ENCODE measurements at places on chromosomes 13 and 19.

- no peak for DNase-seq
Measured at GRCh38 chr13:112153364-112153763, 86.4 kb downstream of the SOX1 start.

GRCh38 chr13:61414686-61415057 lies 977 bp downstream of the PCDH20 start:
- DNase-seq: no peak

GRCh38 chr13:105634059-105634458 lies 901.4 kb downstream of the EFNB2 start:
- DNase-seq: no peak

DNA sequence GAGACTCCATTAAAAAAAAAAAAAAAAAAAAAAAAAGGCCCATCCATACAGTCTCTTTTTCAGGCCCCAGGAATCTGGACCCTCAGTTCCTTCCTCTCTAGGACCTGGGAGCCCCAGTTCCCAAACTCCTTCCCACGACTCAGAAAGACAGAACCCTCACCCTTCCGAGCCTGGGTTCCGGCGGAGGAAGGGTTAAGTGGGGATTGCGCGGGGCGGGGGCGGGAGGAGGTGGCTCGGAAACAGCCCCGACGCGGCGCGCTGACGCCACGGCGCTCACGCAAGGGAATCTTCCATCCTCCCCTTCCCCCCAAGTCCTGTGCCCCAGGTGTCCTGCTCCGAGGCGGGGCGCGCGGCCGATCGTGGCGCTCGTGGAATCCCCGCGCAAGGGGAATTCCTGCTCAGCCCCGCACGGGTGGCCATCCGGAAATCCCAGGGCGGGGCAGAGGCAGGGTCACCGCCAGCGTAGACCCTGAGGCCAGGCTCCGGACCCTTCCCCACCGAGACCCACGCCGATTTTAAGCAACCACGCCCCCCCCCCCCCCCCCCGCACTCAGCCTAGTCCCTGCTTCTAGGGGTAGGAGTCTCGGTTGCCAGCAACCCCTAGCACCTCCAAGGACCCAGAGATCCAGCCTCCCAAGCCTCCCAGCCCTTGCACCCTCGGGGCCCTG lies 659 bp downstream of the NFKBID start:
- peak; percentile 85 for DNase-seq

DNA sequence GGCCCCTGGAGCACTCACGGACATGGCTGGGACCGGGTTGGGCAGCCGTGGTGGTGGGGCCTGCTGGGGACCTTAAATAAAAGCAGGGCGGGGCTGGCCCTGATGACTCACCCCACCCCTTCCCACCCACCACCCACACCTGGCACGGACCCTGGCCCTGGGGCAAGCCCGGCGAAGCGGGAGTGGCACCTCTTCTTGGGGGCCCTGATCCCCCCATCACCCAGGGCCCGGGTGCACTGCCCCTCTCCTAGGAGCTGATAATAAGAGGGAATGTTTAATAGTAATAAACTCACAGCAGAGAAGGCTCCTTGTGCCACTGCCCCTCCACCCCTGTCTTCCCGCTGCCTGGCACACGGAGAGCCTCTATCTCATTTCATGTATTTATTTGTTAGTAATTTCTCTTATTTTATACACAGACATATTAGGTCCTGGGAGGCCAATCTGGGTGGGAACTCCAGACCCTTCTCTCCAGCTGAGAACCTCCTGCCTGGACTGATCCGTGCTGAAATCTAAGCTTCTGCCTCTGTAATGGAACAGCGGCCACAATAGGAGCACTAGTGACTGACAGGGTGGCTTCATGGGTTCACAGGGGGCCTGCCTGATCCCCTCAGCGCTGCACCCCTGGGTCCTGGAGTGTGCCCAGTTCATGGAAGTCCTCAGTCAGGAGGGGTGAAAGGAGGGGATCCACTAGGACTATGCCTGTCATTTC lies at the start of gene LGALS7:
TSS of gene LGALS7 (minus strand) at position 49 of the 709 bp plus-strand sequence. CDS start at position 24, 25 bp downstream.
- no peak for DNase-seq

GRCh38 chr19:35936738-35937268 lies 629 bp downstream of the LRFN3 start:
- no peak for DNase-seq

DNA sequence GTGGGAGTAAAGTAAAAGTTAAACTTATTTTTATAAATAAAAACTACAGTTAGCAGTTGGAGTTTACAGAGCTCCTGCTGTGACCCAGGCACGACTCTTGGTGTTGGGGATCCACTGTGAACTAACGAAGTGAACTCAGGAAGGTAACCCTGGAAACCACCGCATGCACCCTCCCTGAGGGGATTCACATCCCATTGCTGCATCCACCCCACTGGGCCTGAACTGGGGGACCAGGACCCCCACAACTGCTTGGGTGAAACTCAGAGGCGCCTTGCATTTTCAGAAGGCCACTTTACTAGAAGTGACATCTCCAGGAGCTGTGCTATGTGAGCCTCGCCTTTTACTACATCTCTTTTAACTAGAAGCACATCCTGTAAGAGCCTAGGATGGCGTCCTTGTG lies 166.4 kb downstream of the TEX29 start:
- DNase-seq: no peak

GRCh38 chr13:111460548-111461444 lies 140.4 kb downstream of the TEX29 start:
- no peak for DNase-seq

GRCh38 chr19:33703438-33703750 lies 81.6 kb downstream of the CHST8 start:
- no peak for DNase-seq

DNA sequence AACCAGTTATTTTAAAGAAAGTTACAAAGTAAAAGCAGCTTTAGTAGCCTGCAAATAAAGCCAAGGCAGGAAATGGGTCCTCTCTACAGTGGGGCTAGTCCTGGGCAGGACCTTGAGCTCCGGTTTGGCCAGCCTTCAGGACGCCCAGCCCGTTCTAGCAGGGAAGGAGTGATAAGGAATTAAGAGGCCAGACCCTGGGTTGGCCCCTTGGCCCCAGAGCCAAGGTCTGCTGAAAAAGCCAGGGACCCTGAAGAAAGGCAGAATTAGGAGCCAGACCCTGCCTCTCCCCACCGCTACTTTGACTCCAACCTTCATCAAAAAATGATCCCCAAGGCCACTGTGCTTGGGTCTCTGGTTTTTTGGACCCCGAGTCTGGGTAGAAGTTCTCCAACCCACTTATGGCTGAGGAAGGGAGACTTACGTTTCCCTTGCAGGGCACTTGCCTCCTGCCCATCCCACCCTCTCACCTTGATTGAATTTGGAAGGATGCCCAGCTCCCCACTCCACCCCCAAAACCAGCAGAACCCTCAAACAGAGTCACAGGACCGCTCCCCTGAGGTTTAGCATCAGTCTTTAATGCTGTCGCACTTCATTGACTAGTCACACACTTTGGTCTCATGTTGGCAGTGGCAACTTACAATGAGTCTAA lies 3.9 kb downstream of the DNAJB1 start:
- DNase-seq: no peak

DNA sequence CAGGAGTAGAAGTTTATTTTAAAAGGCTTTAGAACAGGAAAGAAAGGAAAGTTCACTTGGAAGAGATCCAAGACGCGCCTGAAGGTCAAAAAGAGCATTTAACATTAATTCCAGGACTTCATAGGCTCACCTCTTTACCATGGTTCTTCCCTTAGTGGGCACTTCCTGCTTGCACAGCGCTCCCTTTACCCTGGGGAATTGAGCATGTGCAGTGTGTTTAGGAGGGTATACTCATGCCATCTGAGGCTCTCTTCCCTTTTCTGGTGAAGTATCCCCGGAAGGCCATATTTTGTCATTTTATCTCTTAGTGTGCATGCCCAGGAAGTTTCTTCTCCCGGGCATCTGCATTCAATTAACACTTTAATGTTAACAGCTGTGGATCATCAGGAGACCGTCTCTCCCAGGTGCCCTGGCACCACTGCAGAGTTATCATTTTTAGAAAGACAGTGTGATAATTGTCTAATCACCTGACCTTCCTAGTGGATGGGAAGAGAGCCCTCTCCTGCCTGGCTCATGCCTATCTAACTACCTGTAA lies 66.1 kb upstream of the ABCC4 start:
- no peak for DNase-seq

All from activated gamma-delta T cell (primary cell).